ENCODE measurements at places on chromosomes 6 and 20. TPM values are rescaled to one million over a fixed set of nuclear protein-coding genes. Genes with fewer than 3 reads are reported as not detected.

RIPOR2 gene
- total RNA-seq, result 7.4 TPM

EEF1A2 gene
- 32.6 TPM for total RNA-seq

PEX7 gene
- 9.6 TPM for total RNA-seq

KHDC1 gene
- not detected for total RNA-seq

ARMC12 gene
- total RNA-seq, result not detected

Data from SK-MEL-5 (cell line).